ENCODE measurements at places on chromosomes 7 and 10.

GRCh38 chr10:133226251-133226808 is 3.7 kb upstream of the UTF1 start:
- DNase-seq: no peak

DNA sequence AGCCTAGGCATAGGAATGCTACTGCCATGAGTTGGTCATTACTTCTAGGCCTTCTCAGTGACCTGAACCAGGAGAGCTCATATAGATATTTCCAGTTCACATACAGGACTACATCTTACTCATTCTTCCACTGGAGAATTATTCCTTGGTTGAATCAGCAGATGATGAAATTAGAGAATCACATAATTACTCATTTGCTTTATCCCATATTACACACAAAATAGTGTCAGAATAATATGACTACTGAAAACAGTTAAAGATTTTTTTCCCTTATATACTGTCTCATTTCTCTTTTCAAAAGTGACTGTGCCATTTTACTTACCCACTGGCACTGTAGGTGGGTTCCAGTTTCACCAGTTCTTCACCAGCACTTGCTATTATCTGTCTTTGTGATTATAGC is 18.5 kb downstream of the BMS1 start:
- DNase-seq: no peak

- no peak for DNase-seq
Measured at GRCh38 chr7:4792537-4793126, 17.2 kb downstream of the AP5Z1 start.

- DNase-seq: no peak
Measured at GRCh38 chr7:55903985-55904759, 16.9 kb downstream of the ZNF713 start.

DNA sequence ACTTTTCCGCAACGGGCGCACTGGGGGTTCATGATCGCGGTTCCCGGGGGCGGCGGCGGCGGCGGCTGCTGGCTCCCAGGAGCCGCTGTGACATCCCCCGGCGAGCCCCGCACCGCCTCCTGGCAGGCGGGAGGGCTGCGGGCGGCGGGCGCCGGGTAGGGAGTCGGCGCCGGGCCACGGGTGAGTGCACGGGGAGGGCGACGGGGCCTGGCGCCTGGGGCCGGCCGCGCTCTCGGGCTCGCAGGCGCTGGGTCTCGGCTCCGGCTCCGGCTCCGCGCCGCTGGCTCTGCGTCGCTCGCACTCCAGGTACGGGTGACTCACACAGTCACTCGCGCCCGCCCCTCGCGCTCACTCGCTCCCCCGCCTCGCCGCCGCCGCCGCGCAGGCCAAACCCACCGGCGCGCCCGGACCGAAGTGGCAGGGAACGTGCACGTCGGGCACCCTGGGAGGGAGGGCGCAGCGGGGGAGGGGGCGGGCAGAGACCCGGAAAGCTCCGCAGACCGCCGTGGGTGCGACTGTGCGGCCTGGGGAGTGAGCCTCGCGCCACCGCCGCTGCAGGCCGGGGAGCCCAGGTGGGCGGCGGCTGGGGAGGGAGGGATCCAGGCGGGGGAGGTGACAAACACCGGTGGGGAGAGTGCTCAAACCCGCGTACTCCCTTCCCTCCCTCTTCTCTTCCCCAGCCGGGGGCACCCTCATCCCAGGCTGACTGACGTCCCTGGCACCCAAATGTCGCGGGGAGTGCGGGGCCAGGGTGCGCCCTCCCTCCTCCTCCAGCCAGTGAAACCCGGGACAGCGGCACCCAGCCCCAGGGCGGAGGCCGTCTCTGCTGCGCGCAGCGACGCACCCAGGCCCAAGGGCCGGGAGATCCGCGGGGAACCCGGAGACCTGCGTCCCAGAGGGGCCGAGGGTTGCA is 276.9 kb upstream of the NEBL start:
- DNase-seq: peak; percentile 40

- DNase-seq: no peak
Measured at GRCh38 chr7:24851786-24852185, 94.5 kb upstream of the GSDME start.

GRCh38 chr10:24574578-24575155 is 149.0 kb downstream of the ARHGAP21 start:
- DNase-seq: no peak

GRCh38 chr10:27341001-27341400 is 100.4 kb upstream of the ACBD5 start:
- DNase-seq: no peak

DNA sequence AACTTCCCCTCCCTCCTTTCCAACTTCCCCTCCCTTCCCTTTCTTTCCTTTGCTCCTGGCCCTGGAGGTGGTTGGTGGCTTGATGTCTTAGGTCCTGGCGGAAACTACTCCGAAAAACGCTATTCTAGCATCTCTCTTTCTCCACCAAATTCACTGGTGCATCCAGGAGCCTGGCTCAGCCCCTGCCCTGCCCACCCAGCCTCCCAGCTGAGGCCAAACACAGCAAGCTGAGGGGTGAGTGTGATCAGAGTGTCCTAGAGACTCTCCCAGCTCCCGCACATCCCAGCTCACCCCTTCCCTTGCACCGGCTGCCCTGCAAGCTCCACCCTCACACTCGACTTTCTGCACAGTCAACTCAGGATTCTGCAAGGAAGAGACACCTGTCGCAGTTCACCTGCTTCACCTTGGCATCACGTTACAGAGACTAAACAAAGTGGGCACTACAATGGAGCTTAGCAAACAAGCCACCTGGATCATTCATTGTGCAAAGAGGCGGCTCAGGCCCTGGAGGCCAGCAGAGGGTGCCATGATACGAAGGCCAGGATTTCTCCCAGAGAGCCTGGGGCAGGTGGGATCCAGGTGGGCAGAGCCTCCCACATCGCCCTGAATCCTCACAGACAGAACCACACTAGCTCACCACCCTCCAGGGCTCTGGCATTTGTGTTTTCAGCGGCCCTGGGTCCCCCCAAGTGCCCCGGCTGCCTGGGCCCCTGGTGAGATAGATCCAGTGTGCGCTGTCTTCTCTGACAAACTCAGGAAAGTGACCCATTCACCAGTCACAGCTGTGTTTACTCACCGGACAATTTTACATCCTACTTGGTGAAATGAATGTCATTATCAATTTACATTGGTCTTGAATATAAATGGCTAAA is 169.6 kb downstream of the TCERG1L start:
- no peak for DNase-seq

- DNase-seq: peak; percentile 37
Measured at GRCh38 chr10:70926226-70927000, 38.0 kb upstream of the PCBD1 start.

GRCh38 chr7:896346-897075 is 20.2 kb downstream of the GET4 start:
- DNase-seq: no peak

DNA sequence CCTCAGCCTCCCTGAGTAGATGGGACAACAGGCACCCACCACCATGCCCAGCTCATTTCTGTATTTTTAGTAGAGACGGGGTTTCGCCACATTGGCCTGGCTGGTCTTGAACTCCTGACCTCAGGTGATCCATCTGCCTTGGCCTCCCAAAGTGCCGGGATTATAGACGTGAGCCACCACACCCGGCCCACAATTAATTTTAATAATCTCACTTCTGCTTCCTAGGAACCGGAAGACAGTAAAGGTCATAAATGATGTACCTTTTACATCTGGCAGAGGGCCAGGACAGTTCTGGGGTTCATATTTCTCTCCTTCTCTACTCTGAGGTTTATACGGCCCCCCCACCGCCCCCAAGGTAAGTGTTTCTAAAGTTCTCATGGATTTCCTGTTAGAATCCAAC is 31.2 kb upstream of the AOAH start:
- no peak for DNase-seq

DNA sequence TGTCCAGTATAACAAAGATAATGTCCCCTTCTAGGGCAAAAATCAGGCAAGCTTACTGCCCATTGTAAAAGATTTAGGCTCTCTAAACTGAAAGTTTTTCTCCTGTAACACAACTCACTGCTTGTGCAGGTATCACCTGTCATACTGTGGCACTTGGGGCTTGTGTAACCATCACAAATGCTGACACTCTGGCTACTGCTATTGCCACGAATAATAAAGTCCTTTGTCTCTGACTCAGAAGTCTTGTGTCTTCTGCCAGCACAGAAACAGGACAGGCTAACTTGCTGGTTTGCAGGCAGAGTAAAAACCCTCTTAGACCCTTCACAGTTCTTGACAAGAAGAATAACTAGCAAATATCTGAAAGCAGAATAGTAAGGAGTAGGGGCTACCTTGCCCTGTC is 273.9 kb downstream of the RPS24 start:
- DNase-seq: no peak

DNA sequence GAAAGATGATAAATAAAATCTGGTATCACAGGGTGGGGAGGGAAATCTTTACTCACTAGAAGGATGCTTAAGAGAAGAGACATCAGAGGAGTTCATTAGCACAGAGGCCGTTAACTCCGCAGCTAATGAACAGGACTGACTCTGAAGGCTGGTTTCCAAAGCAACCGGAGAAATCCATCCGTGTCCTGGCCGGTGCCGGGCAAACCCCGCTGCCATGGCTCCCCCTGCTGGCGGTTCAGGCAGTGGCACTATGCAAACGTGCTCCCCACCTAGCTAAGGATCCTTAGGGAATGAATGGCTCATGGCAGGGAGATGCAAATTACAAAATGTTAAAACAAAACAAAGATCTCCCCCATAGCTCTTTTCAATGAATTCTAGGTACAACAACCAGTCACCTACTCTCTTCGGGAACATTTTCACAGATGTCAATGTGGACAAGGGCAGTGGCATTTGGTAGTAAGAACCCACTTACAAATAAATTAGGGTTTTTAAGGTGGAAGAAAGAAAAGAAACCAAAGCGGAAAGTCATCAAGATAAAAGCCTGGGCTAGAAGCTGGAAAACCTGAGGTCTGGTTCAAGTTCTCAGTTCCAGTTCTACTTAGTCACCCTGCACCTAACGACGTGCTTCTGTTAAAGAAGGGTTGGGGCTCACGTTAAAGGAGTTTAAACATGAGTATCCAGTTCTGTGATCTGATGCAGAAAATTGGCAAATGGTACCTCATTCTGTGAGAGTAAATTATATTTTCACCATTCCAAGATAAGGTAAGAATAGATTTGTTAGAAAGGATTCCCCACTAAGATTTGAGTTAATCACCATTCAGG is 138.2 kb downstream of the SVIL start:
- DNase-seq: peak; percentile 78

DNA sequence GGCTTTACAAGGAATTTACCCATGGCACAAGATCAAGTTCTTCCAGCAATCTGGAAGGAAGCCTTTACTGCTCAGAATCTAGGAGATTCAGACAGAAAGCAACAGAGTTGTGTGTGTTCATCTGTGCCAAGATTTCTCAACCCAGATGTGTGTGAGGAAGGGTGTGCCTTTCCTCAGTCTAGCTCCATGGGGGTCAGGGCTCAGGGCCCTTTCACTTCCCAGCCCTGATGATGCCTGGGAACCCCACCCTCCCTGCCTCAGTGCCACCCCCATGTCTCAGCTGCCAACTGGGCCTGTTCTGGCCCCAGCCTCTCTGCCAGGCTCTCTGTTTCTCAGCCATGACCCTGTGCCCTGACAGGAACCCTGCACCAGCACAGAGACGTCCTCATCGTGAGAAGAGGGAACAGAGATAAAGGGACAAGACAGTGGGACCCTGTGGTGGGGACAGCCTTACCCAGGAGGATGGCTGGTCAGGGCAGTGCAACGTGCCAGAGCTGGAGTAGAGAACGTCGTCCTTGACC is 102.0 kb downstream of the VIPR2 start:
- DNase-seq: no peak

DNA sequence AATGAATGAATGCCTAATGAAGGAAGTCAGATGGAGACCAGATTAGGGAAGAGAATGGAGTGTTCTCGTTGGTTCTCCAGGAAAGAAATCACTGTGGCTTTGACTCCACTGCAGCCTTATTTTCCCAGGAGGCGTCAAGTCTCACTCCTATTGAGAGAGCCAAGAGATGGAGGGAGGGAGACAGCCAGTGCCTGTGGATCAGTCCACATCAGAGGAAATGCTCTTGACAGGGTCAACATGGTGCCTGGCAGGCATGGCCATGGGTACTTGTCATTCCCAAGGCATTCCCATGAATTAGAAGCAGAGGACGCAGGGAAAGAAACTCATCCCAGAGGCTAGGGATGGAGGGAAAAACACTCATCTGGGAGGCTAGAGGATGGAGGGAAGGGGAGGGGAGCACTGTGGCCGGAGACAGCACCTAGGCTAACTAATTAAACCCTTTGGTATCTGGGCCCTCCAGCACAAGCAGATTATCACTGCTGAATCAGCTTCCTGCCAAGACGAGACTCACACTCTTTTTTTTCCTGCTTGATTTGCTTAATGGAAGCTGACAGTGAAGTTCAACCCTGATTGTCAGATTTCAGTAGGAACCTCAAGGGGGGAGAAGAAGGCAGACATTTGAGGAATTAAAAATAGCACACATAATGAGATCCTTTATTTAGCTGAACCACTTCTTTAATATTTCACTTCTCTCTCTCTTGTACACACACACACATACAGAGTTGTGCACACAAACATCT is 1233.2 kb upstream of the AUTS2 start:
- no peak for DNase-seq

- DNase-seq: no peak
Measured at GRCh38 chr7:92092210-92092609, 42.1 kb downstream of the CYP51A1 start.

DNA sequence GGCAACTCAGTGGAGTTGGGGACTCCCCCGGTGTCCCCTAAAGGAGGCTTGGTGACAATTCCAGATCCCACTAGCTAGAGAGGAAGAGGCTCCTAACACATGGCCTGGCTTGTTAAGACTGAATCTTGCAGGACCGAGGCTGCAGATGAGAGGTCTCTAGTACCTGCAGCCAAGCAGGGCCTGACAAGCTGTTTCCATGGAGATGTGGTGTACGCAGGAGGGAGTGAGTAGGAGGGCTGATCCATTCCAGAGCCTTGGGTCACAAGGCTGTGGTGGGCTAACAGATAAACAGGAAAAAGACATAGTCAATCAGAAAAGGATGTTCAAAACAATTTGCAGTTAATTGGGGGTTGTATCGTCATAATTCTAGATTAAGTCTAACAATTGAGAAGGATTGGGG is 77.3 kb upstream of the MKLN1 start:
- DNase-seq: no peak
